HTR-8/SVneo (cell line): ENCODE measurements at places on chromosomes 6 and 20.

GRCh38 chr6:82397962-82398692 lies 34.5 kb downstream of the TPBG start:
- no peak for DNase-seq

DNA sequence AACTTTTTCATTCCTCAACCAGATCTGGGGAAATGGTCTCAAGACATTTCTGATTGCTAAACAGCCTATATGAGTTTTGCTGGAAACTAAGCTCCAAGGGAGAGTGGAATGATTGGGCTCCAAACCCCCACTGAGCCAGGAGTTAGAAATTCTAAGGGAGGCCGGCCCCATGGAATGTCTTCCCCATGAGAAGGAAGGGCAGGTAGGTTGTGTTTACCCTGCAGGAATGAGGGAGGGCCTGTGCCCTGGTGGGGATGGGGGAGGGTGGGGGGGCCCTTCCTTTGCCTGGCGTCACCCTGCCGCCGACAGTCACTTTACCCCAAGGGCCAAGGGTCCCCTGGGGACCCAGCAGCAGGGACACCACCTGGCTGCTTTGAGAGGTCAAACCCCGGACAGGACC lies 298.9 kb downstream of the TFAP2C start:
- no peak for DNase-seq

DNA sequence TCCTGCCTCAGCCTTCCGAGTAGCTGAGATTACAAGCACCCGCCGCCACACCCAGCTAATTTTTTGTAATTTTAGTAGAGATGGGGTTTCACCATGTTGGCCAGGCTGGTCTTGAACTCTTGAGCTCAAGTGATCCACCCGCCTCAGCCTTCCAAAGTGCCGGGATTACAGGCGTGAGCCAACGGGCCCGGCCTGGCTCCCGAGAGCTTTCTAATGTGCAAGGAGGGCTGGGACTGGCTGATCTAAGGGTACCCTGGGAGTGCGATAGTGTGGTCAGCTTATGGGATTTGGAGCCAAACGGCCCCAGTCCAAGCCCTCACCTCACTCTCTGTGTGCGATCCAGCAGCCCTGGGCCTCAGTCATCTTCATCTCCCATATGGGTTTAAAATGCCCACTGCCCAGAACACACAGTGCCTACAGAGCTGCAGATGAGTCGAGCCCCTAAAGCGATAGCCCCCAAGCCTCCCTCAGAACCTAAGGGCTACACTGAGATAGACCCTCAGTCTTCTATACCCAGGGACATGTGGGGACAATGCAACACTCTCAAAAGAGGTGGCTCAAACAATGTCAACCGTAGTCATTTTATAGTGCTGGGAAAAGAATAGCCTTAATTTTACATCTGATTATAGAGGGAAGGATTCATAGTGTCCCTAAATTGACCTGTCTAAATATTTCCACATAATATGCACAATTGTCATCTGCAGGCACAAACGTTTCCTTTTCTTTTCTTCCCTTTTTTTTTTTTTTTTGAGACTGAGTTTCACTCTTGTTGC lies 50.1 kb downstream of the SSR1 start:
- DNase-seq, result no peak

- no peak for DNase-seq
These were observed 73.5 kb upstream of the LAMP5 start for GRCh38 chr20:9440892-9441291.

GRCh38 chr6:164104432-164104831 lies 689.9 kb downstream of the QKI start:
- no peak for DNase-seq

DNA sequence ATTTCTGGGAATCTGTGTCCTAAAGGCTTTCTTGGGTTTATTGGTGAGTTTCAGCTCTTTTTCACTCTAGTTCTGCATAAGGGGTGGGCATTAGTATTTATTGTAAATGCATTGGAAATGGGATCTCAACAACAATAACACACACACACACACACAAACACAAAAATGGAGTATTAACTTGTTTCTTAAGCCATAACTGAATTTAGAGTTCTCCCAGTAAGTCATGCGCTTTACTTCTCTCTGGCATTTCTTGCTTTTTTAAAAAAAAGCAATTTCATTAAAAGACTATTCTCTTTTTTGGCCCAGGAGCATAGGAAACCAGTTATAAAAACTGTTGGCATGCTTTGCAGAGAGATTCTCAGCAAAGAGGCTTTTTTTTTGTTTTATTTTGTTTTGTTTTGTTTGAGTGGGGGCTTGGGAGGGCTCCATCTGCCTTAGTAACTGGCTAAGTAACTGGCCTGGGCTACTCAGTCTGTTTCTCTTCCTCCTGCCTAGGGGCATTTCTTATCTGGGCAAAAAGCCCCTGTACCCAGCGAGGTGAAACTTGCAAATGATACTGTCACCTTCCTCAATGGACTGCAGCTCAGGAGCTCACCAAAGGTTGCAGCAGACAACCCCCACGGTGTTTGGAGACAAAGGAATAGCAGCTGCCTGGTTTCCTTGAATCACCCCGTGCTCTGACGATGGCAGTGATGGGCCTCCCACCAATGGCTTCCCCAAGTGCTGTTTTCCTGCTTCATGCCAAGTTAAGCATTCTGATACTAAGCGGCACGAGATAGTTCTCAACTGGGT lies 128.5 kb downstream of the BCAS1 start:
- no peak for DNase-seq

DNA sequence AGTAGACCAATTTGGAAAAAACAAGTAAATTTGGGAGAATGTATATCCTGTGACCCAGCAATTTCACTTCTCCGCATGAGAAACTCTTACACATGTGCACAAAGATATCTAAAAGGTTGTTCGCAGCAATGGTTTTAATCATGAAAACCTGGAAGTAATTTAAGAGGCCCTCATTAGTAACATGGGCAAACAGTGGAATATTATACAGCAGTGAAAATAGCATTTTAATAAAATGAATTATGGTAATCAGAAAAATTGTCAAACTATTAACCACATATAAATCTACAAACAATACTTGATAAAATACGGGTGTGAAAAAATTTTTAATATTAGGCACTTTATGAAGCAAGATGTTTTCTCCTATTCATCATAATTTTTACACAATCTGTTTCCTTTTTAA lies 74.2 kb downstream of the KCNQ5 start:
- no peak for DNase-seq

- no peak for DNase-seq
These were observed 266.0 kb downstream of the ALDH8A1 start for GRCh38 chr6:134683783-134684422.

DNA sequence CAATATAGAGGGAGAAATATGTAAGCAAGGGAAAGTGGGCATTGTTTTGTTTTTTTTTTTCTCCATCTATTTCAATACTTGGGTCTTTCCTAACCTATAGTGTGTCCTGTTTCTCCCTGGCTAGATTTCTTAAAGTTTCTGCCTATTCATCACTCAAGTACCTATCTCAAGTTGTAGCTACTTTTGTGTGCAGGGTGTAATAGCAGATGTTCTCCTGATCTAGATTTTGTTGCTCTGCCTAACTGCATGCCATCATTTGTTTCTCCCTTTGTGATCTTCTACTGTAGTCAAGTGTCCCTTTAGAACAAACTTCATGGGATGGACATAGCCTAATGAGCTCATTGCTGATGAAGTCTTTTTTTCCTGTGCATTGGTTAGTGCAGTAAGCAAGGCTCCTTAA lies 45.8 kb downstream of the TOP1 start:
- no peak for DNase-seq

GRCh38 chr6:83536034-83536646 lies 23.8 kb downstream of the PRSS35 start:
- peak; percentile 15 for DNase-seq
